ENCODE measurements at places on chromosomes 5 and 9.

- peak; percentile 58 for DNase-seq
Measured at GRCh38 chr5:67900514-67900913, 315.0 kb upstream of the PIK3R1 start.

DNA sequence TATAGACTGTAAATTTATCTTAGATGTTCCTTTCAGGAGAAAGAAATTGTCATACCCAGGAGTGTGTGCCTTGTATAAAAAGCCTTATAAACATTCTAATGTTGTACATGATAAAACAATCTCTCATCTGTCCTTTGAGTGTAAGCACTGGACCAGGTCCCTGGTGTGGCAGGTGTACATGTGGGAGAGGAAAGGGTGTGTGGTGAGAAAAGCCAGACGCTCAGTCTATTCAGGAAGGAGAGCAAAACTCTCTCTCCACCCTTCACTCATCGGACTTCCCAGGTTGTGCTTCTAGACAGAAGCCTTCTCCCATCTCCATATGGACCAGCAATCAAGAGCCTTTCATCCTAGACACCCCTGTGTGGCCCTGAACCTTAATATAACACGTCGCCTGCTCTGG is 154.2 kb downstream of the ESM1 start:
- DNase-seq, result no peak

DNA sequence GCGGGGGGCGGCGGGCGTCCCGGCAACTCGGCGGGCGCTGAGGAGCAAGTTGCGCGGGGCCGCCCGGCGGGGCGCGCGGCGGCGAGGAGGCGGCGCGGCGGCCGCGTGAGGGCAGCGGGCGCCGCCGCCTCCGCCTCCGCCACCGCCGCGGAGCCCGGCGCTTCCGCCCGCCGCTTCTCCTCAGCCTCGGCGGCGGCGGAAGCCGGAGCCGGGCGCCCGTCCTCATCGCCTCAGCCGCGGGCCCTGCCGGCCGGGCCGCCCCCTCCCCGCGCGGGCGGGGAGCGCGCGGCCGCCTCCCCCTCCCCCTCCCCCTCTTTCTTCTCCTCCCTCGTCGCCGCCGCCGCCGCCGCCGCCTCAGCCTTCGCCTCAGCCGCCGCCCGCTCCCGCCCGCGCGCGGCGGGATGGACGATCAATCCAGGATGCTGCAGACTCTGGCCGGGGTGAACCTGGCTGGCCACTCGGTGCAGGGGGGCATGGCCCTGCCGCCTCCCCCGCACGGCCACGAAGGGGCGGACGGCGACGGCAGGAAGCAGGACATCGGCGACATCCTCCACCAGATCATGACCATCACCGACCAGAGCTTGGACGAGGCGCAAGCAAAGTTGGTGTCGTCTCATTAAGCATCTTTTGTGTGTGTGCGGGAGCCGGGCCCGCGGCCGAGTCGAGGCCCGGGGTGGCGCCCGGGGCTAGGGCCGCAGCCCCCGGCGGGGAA is at the start of gene PBX3:
Gene PBX3 (plus strand): TSS at position 321 of the 712 bp plus-strand sequence.
- peak; percentile 68 for DNase-seq

DNA sequence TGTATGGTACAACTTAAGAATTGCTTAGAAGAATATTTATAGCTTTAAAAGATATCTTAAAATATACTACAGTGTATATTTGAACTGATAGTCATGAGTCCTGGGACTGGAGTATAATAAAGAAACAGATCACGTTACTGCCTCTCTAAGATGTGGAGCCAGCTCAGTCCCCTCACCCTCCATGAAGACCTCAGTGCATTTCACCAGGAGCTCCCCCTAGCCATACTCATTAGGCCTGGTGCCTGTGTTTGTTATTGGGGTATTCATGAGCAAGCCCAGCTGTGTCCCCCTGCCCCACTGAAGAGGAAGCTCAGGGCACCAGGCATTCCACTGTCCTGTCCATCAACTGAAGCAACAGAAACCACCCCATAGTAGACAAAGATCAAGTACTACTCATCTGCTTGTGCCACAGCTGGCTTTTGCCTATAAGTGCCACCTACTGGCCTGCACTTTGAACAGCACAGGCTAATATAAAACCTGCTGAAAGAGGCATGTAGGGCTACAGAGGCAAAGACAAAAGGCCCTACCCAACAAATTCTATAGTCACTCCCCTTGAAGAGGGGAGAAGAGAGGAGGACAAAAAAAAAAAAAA is 850.2 kb upstream of the NUDT12 start:
- no peak for DNase-seq

- DNase-seq, result no peak
Measured at GRCh38 chr9:110013064-110013463, 194.9 kb downstream of the C9orf152 start.

DNA sequence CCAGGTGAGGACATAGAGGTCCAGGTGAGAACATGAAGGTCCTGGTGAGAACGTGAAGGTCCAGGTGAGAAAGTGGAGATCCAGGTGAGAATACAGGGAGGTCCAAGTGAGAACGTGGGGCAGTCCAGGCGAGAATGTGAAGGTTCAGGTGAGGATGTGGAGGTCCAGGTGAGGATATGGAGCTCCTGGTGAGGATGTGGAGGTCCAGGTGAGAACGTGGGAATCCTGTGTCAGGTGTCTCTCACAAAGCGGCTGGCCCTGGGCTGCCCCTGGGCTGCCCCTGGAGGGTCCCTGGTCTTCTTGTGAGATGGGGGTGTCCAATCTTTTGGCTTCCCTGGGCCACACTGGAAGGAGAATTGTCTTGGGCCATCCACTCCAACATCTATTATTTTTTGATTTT is 133.4 kb downstream of the MRPL36 start:
- no peak for DNase-seq

GRCh38 chr9:20873240-20873865 is 158.1 kb downstream of the HACD4 start:
- DNase-seq, result no peak

DNA sequence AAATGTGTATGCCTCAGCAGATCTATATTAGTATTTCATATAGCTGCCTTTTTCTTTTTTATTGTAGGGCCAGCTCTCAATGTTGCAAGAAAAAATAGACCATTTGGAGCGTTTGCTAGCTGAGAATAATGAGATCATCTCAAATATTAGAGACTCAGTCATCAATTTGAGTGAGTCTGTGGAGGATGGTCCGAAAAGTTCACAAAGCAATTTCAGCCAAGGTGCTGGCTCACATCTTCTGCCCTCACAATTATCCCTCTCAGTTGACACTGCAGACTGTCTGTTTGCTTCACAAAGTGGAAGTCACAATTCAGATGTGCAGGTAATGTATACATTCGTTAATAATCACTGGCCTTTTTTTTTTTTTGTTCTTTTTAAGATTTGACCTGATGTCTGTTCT is 23.7 kb downstream of the MAN2A1 start:
- no peak for DNase-seq

DNA sequence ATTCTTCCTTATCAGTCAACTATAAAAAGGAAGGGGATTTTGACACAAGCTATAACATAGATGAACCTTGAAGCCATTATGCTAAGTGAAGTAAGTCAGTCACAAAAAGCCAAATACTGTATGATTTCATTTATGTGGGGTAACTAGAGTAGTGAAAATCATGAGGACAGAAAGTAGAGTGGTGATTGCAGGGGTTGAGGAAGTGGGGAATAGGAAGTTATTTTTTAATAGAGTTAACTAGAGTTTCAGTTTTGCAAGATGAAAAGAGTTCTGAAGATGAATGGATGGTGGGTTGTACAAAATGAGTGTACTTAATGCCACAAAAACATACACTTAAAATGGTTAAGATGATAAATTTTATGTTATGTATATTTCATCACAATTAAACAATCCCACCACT is 65.4 kb upstream of the FAM174A start:
- DNase-seq, result no peak

GRCh38 chr5:152634586-152634985 is 229.5 kb upstream of the NMUR2 start:
- peak; percentile 40 for DNase-seq

GRCh38 chr5:173324115-173325001 is 3.9 kb downstream of the STC2 start:
- DNase-seq, result peak; percentile 90

- DNase-seq, result no peak
Measured at GRCh38 chr5:31378838-31379237, 153.1 kb downstream of the DROSHA start.

DNA sequence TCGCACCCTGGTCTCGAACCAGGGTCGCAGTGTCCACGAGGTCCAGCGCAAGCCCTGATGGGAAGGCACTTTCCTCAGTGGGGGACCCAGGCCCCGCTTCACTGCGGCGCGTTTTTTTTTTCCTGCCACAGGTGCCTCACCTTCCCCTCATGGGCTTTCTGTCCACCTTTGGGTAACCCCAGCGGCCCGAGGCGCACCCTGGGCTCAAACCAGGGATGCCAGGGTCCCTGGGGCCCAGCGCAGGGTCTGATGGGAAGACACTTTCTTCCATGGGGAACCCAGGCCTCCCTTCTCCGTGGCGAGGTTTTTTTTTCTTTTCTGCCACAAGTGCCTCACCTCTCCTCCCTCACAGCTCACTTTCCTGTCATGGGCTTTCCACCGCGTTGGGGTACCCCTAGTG is 1269.9 kb downstream of the FOXD4L5 start:
- no peak for DNase-seq

DNA sequence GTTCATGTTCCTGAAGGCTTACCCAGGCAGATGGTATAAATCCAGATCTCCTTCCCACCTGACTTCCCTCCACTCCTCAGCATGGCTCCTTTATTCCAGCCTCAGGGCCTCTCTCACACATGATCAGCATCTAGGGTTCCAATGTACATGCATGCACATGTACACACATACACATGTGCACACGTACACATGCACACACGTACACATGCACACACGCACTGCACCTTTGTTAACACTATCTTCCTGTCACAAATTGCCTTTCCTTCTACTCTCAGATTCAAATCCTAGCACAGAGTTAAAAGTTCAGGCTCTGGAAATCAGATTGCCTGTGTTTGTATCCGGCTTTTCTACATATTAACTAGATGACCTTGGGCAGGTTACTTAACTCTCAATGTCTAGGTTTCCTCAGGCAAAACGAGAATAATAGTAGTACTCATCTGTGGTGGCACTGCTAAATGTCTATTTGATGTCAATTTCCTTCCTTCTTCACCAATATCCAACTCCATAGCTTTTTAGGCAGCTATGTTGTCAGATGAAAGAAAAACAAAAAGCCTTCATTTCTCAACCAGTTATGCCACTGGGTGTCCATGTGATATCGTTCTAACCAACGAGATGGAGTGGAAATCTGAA is 12.8 kb upstream of the SELENOP start:
- DNase-seq, result no peak

GRCh38 chr5:150342583-150342982 is 14.9 kb upstream of the TCOF1 start:
- DNase-seq, result no peak

DNA sequence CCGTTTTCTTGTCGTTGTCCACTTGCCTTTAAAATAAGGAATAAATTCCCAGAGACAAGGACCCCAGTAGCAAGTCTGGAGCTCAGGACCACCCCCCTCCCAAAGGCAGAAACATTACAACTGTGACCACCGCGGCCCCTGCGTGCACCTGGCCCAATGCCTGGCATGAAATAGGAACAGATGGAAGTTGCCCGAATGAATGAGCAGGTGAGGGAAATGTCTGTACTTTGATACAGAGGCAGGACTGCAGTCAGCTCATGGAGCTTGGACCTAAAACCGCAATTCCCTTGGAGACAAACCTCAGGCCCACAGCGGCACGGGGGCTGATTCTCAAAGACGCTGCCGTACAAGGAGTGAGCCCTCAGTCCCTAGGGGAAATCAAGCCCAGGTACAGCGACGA is 55.3 kb upstream of the SARDH start:
- no peak for DNase-seq
